Stimulated activated CD8-positive, alpha-beta memory T cell treated with anti-CD3 and anti-CD28 coated beads, Interleukin-2, amount 100 ng/mL, for 1 hour (primary cell): ENCODE measurements at places on chromosomes 4 and X.

DNA sequence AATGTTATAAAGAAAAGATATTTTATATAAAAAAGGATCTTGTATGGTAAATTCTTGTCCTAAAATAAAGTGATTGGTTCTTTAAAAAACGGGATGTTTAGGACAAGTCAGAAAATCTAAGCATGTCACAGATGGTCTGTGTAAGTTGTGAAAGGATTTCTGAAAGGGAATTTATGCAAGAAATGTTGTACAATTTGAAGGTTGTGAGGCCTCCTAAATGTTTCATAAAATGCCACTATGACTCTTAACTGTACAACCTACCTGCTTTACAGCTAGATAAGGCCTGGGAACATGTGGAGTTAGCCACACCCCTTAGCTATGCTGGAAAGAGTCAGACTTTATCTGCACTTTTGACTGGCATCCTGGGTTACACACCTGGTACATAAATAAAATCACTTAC lies 951.5 kb upstream of the POU3F4 start:
- no peak for DNase-seq

DNA sequence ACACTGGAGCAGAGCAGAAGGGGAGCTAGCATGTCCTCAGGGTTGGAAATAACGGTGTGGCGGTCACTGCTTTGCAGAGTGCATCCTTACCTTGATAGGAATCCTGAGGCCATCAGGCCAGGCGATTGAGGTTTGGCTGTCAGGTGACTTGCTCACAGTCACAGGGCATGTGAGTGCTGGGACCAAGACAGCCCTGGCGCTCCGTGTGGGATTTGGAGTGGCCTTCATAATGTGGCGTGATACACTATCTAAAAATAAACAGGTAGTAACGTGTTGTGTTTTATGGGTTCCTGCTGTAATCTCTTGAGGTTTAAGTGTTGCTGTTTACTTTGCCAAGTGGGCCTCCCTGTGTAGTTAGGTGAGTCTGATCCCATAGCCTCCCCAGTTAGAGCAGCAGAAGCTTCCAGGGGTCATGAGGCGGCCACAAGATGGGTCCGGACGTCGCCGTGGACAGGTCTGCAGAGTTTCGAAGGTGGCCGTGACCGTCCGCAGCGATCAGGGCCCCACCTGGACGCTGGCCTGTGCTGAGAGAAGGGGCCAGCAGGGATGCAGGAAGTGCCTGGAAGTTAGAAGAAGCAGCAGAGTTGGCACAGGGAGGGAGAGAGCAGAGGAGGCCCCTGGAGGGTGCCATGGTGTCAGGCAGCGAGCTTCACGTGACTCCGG lies 27.7 kb downstream of the RGS12 start:
- no peak for DNase-seq

- no peak for DNase-seq
Observed at GRCh38 chrX:153944140-153944799, at the start of gene RENBP. TSS of gene RENBP (minus strand) at chrX:153944643. CDS start at chrX:153944610, 33 bp downstream.

DNA sequence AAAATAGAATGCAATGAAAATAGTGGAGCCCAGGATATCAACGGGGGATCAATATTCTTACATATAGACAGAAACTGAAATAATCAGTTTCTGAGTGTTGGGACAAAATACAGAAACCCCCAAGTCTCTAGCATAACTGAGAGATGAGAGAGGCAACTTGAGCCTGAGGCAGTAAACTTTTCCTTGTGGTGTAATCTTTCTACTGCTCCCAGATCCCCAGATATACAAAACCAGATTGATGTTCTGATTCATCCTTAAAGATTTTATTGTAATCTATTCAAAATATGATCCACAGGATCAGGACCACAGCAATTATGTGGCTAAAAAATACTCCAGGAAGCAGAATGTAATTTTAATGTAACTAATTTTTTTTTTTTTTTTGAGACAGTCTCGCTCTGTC lies 2282.6 kb downstream of the ARAP2 start:
- no peak for DNase-seq

DNA sequence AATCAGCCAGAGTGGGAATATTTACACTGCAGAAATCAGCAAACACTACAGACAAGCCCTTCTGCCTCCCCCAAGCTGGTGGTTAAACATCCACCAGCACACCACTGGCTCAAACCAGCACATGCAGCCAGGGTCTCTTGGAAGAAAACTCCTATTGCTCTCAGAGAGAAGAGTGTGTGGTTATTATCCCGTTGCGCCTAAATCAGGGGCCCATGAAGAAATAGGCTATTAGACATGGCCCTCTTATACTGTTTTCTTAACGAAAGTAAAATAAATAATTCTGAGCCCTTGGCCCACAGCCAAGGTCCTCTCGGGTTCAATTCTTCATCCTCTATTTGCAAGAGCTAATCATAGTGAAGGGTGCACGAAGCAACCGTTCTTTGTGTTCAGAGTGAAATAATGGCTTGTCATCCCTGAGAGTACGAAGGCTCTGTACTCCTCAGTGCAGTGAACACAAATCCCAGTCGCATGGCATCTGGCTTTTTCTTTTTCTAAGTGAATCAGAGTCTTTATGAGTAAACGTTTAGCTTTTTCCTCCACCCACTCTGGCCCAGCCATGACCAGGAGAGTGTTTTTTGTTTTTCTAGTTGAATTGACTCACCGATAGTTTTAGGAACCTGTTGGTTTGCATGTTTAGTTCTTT lies 33.4 kb upstream of the RBM47 start:
- DNase-seq, result no peak

GRCh38 chrX:48465336-48465933 lies 4.6 kb downstream of the SLC38A5 start:
- DNase-seq, result no peak

GRCh38 chr4:156795727-156796126 lies 175.9 kb downstream of the PDGFC start:
- DNase-seq, result no peak

DNA sequence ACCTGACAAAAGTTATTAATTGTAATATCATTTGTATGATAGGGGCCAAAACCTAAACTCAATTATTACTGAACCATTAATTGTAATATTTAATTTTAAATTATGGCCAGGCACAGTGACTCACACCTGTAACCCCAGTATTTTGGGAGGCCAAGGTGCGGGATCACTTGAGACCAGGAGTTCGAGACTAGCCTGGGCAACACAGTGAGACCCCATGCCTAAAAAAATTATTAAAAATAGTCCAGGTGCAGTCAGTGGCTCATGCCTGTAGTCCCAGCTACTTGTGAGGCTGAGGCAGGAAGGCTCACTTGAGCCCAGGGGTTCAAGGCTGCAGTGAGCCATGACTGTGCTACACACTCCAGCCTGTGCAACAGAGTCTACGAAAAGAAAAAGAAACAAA lies 18.0 kb downstream of the PPAT start:
- DNase-seq, result no peak

DNA sequence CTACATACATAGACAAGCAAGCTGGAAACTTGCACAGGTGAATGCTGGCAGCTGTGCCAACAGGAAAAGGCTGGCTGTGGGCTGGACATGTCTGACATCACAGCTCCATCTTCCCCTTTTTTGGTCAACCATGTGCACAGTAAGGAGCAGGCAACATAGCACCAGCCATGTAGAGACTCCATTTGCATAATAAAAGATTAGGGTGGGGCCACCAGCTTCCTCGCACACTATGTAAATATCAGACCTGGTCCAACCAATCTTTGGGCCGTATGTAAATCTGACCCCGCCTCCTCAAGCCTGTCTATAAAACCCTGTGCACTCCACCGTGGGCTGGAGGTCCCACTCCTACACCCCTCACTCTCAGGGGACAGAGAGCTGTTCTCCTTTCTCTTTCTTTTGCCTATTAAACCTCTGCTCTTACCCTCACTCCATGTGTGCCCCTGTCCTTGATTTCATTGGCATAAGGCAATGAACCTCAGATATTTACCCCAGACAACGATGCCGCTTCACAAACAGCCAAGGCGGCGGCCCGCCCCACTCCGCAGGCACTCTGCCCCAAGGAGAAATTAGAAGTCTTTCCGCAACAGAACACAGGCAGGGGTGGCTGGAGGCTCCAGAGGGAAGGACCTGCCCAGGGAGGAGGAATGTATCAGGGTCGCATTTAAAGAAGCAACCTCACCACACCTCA lies 862.2 kb downstream of the TRIML1 start:
- DNase-seq, result no peak

DNA sequence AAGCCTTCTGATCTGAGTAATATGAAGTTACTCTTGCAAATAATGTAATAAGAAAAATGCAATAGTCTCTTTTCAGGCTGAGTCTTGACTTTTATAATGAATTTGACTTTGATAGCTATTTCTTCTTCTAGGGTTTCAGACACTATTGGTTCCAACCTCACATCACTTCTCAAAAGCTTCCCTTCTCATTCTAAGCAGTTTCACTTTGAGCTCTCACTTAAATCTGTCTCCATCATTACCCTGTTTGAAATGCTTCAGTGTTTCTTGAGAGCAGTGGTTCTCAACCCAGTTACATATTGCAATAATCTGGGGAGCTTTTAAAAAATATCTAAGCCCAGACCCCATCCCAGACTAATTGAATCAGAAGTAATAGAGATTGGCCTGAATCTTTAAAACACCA lies 40.5 kb upstream of the BMP2K start:
- no peak for DNase-seq
